ENCODE measurements at places on chromosomes 5 and 9. TPM values are rescaled to one million over a fixed set of nuclear protein-coding genes. Genes with fewer than 3 reads are reported as not detected.

Gene GRIA1
- total RNA-seq = 21.9 TPM

Gene ABCA2
- total RNA-seq = 44.3 TPM

Gene TRIM41
- 26.9 TPM for total RNA-seq

Gene CDX1
- not detected for total RNA-seq

Gene GAPT
- total RNA-seq = 5.2 TPM

Gene CFAP77
- total RNA-seq = not detected

Gene CBY3
- total RNA-seq = not detected

Gene ADAMTS2
- 16.4 TPM for total RNA-seq

Gene KCNIP1
- total RNA-seq = 2.7 TPM
